ENCODE measurements at places on chromosomes 4 and X.

GRCh38 chr4:19187096-19187495 is 1064.6 kb upstream of the SLIT2 start:
- no peak for DNase-seq

DNA sequence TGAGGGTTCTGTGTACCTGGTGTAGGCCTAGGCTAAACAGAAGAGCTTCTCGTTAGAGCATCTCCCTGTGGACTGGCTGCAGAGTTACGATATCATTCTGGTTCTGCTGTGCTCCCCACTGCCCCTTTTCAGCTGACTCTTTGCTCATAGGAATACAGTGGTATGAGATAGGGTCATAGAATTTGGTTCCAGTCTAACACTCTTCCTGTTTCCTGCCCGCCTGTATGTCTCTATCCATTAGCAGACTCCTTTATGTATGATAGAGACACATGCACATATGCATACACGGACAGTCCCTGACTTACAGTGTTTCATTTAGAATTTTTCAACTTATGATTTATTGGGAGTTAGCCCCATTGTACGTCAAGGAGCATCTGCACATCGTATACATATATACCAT is 15.3 kb downstream of the RNF4 start:
- no peak for DNase-seq

DNA sequence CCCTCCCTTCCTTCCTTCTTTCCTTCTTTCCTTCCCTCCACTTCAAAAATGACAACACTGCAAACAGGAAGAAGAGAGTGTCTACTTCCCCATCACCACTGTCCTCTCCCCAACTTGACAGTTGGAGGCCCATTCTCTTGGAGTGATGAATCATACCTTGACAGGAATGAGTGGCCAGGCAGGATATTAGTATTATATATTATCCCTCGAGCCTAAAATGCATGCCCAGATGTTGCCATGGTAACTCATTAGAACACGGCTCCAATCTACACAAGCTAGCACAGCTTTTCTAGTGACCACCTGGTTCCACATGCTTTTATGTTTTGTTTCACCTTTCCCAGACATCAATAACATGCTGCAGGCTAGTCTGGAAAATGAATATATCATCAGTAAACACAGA is 71.3 kb upstream of the LHFPL1 start:
- no peak for DNase-seq

DNA sequence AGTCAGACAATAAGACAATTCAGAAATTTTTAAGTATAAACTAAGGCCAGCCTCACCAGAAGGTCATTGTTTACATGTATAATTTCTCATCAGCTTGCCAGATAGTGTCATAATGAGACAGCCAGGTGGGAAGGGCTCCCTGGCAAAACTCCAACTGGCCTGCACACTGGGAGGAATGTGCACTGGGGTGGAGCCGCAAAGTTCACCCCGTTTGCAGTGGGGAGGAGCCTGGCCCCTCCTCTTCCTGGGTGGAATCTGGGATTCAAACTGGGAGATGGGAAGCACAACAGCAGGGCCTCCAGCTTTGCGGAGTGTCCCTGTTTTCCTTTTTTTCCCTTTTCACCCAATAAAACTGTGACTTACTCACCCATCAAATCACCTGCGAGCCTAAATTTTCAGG is 329.9 kb downstream of the SMARCA1 start:
- no peak for DNase-seq

DNA sequence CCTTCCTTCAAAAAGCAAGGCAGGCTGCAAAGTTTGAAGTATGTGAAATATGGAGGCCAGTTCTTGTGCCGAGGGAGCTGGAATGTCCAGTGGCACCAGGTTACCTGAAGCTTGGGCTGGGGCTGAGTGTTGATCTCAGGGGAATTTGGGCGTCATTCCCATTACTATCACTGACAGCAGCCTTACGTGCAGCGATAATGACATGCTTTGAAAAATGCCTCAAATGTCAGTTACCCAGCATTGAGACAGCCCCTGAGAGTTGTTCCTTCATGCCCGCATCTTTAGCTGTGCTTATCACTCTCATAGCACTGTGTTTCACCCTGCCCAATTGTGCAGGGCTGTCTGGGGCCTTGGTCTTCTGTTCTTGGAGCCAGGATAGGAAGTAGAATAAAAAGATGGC is 27.4 kb downstream of the SLC16A2 start:
- DNase-seq = no peak

DNA sequence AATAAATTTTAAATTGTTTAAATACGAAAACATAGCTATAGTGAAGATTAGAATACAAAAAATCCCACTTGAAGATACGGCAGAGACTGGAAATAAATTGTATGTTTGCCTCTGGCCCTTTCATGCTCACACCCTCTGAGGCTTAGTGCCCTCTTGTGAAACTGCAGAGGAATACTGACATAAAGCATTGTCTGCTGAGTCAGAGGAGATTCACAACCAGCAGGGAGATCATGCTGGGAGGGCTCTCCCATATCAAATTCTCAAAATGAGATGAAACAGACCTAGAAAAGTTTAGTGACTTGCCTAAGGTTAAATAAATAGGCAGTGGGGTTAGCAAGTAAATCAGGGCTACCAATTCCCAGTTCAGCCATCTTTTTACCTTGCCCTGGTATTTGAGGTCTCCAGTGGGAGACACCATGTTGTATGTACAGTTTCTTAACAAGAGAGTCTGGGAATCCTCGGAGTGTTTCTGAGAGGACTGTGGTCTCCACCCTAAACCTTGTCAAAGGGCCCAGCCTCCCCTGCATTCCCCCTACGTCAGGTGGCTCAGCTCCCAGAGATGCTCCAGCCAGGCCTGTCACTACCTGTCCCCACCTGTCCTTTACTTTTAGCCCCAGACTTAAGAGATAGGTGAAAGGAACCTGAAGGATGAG is 581.4 kb upstream of the DIPK2B start:
- DNase-seq = no peak

DNA sequence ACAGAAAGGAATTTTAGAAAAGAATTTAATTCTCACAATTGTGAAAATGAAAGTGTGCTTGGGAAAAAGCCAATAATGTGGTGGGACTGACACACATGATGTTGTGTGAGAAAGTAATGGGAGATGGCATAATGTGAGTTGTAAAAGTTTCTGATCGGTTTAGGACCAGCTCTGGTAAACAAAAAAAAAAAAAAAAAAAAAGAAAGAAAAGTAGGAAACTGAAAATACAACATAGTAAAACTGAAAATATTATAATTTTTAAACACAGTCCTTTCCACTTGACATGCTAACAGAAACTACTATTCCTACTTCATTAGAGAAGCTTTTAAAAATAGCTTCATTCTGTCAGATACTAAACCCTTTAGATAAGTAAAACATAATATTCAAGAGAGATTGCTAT is 28.2 kb downstream of the RAP1GDS1 start:
- no peak for DNase-seq

GRCh38 chr4:116953947-116954346 is 131.4 kb downstream of the TRAM1L1 start:
- DNase-seq = no peak

GRCh38 chrX:38857736-38858523 is 56.7 kb downstream of the MID1IP1 start:
- no peak for DNase-seq

- no peak for DNase-seq
Observed at GRCh38 chrX:153628129-153628528, 18.9 kb upstream of the DUSP9 start.

GRCh38 chr4:25654971-25655963 is at the start of gene SLC34A2:
SLC34A2 (plus strand) TSS chr4:25655851; CDS start chr4:25662501, 6,650 bp downstream.
- no peak for DNase-seq

DNA sequence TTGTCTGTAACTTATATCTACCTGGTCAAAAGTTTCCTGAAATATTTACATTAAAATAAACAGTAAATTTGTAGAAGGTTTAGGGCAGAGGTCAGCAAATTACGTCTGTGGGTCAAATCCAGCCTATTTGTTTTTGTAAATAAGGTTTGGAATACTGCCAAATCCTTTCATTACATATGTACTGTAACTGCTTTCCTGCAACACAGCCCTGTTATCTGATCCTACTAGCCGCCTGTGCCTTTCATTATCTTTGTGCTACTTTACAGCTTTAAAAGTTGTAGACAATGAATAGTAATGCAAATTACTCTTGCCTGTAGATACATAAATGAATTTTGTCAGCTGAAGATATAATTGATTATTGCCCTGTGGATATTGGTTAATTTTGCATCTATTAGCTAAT is 369.6 kb upstream of the SLC7A11 start:
- no peak for DNase-seq

DNA sequence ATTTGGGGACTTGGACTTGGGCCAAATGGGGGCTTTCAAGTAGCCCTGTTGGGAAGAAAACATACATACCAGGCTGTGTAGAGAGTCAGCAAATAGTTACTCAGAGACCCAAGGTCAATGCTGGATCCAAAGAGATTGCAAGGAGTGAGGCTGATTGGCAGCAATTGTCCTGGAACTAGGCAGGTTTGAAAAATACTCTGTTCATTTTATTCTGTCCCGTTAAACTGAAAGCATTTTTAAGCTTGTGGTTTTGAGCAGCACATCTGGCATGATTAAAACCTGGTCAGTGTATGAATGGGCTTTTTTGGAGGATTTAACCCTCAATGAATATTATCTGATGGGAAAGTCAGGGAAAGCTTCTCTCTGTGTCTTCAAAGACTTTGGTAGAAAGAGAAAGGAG is 294.3 kb upstream of the BOD1L1 start:
- no peak for DNase-seq

DNA sequence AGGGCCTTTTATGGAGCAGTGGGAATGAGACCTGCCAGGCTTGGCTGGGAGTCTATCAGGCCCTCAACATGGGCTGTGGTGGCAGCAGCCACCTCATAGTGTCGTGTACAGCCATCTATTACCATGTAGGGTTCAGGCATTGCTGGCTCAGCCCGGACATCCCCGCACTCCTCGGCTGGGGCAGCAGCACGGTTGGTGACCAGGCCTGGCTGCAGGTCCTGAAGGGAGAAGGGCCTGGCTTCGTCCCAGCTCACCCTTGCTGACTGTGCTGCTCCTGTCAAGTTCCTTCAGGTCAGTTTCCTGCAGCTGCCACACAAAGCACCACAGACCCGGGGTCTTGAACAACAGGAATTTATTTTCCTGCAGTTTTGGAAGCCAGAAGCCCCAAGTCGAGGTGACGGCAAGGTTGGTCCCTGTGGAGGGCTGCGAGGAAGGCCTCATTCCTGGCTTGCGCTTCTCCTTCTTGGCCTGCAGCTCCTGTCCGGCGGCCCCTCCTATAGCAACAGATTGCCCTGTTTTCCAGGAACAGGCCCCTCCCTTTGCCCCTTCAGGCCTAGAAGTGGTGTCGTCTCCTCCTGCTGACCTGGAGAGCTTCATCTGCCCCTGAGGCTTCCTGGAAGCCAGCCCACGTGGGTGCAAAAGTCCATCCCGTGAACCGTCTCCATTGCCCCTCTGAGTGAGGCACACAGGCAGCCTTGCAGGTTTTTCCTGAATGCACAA is 25.2 kb upstream of the SORCS2 start:
- DNase-seq = no peak

DNA sequence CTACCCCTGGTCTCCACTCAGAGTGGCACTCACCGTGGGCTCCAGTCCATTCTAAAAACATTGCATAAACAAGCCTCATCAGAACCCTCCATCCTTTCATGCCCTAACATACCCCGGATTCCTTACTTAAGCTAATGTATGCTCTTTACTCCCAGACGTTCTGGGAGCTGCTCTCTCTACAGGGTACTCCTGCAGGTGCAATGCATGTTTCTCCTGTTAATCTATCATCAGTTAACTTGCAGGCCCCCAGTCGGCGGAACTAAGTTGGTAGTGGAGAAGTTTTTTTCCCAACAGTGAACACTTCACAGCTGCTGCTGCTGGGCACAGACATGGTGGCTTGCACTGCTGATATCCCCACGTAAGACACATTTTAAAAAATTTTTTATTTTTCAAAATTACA is 161.6 kb upstream of the FAT1 start:
- no peak for DNase-seq

DNA sequence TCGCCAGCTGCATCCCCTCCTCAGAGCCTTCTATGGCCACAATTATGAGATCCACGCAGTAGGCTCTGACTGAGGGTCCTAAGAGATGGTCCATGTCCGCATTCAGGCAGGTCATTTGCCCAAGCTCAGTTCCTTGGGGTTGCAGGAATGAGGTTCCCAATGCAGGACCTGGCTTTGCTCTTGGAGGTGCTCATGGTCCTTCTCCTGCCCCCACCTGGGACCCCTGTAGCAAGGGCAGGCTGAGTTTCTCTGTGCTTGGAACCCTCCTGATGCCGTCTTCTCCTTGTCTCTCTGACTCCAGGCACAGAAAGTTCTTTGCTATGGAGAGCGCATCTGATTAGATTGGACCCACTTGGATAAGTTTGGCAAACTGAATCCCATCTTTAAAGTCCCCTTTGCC is 16.5 kb upstream of the SHOX start:
- no peak for DNase-seq

DNA sequence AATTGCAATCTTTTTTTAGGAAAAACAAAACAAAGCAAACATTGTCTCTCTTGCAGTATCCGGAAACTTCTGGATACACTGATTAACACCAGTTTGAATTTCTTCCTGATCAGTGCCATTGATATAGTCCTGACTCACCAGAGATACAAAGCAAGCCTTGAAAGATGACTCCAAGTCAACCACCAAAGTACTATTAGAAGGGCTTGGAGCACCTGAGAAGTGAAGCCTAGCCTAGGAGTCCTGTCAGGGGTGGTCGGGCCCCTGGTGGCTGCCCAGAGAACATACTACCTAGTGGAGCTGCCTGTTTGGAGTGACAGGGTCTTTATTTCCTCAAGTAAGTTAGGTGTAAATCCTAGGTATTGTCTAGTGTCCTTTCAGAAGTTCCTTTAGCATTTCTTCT is 593.2 kb downstream of the ZNF674 start:
- DNase-seq = no peak

DNA sequence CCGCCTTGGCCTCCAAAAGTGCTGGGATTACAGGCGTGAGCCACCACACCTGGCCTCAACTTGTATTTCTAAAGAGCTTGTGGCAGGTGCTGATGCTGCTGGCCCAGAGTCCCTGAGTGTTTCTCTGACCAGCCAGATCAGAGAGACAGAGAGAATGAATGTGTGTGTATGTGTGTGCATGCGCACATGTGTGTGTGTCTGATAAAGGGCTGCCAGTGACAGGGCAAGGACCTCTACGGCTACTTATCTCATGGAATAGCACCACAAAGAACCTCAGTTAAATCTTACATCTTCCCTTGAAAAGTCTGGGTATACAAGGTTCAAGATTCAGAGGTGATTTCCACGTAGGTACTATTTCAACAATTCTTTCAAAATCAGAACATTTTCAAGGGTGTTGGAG is 86.0 kb downstream of the SCD5 start:
- DNase-seq = no peak

- DNase-seq = no peak
Observed at GRCh38 chrX:120727452-120727851, 97.6 kb upstream of the C1GALT1C1 start.

DNA sequence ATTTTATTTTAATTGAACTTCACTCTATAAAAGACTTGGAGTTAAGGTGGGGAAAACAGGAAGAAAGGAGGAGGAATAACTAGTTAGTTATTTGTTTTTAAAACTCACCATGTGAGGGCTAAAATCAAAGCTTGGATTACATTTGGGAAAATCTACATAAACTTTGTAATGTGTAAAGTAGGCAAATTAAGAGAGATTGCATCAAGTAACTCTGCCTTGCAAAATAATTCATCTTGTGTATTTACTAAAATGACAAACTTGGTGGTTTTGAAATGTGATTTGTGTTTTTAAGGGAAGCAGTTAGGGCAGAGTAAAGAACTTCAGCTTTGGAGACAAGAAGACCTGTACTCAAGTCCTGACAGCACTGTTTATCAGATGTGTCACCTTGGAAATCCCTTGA is 43.3 kb upstream of the RASSF6 start:
- DNase-seq = no peak

- no peak for DNase-seq
Observed at GRCh38 chr4:9953089-9953488, 68.2 kb downstream of the SLC2A9 start.

Measured in T follicular helper cell (primary cell).